ENCODE measurements at places on chromosomes 4 and X.

DNA sequence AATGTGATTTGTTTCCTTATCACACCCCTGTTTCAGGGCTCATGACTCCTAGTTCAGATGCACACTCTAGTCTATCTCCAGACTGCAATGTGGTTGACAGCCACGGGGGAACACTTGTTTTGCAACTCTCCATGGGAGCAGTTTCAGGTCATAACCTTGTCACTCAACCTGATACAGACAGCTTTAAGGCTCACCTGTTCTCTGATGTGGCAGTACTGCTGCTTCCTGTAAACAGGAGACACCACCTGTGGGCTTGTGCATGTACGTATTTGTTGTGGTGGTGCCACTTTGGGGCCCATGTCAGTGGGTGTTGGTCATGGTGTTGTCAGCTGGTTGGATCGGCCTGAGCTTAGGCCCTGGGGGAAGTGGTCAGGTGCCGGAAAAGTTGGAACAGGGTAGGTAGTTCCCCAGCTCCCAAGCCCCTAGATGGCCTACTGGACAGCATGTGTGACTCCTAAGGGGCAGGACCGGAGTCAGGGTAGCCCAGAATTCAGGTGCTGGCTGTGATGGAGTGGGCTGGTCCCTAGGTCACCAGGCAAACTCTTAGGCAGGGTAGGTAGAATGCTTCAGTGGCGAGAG lies 46.2 kb downstream of the FAM9B start:
- no peak for DNase-seq

DNA sequence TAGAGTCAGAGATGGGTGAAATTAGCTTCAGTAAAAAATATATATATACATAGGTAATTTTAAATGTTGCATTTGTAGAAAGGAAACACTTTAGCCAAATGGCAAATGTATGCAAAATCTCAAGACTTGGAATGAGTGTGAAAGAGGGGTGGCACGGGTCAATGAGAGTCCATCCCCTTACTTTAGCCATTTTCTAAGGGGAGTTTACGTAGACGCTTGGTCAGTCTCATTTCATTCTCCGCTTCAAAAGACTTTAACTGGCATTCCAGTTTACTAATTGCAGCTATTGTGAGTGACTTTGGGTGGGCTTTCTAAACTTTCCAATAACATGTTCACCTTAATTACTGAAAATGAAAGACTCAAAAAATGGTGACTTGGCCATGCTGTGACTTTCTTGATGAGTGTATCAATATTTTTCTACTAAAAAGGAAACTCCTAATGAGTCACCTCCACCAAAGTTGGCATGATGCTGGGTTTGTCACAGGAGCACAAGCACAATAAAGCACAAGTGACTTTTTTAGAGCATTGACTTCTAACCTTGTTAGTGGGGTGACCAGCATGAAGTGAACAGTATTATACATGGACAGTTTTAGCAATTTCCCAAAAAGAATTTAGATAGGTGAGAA lies 356.0 kb upstream of the RASGEF1B start:
- no peak for DNase-seq

- DNase-seq, result no peak
Observed at GRCh38 chr4:160523231-160523630, 1420.4 kb downstream of the RAPGEF2 start.

- DNase-seq, result no peak
Observed at GRCh38 chr4:18961266-18961665, 939.7 kb upstream of the LCORL start.

- DNase-seq, result peak; percentile 31
Observed at GRCh38 chr4:36256398-36256891, 12.1 kb upstream of the ARAP2 start.

DNA sequence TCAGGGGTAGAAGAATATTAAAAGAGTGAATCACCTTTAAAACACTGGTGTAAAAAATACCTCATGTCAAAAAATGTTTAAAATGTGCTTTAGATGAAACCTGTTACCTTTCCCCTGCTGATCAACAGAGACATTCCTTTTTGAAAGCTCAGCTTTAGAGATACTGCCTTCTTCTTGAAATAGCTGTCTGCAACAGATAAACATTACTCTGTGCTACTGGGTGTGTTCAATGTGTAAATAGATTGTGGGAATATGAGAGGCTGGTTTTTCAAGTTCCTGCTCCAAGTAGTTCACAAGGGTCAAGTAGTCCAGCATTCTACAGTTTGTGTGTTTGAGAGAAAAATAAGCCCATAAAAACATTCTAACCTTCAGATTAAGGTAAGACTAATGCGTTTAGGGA lies at the start of gene SYTL5:
Gene SYTL5 (plus strand): TSS at position 263 of the 400 bp plus-strand sequence. CDS start 27,337 bp downstream, outside the sequence.
- no peak for DNase-seq

DNA sequence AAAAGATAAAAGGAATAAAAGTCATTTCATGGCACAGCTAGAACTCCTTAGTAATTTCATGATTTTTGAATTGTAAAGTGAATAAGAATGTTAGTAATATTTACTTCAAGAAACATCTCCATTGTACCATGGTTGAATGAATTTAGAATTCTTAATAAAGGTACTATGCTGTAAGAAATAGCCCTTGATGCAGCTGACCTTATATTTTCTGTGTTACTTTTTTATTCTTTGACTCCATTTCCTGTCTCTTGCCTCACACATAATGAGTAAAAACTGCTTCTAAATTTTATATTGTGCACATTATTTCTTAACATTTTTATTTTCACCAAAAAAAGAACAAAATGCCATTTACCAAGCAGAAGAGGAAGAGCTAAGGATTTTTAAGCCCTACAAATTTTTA lies 81.9 kb upstream of the PDHA2 start:
- DNase-seq, result no peak
